ENCODE measurements at places on chromosomes 7 and 10.

GRCh38 chr10:110311357-110311949 is 6.7 kb upstream of the SMNDC1 start:
- DNase-seq, result no peak

- DNase-seq, result no peak
Measured at GRCh38 chr7:1011297-1012003, 28.5 kb downstream of the CYP2W1 start.

- DNase-seq, result no peak
Measured at GRCh38 chr10:93897070-93897780, 3.4 kb downstream of the SLC35G1 start.

DNA sequence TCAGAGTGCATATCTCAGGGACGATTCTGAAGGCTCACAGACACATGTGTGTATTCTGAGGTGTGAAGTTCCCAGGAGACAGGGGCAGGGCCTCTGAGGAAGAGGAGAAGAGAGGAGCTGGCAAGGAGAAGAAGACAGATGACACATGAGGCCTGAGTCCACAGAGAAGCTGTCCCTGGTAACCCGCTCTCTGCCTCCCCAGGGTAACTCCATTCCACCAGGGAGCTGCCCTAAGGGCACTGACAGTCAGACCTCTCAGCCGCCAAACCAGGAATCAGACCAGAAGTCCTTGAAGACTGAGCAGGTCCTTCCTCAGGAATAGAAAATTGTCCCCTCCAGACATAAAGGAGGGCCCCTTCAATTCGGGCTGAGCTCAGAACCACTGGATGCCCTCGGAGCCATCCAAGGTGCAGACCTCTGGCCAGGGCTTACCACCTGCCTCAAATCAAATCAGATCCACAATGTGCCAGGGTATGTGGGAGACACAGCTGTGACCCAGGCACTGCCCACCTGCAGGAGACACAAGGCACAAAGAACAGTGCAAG is 57.4 kb downstream of the TLL2 start:
- no peak for DNase-seq

- DNase-seq, result no peak
Measured at GRCh38 chr7:125559921-125560320, 630.3 kb upstream of the POT1 start.

GRCh38 chr7:119943942-119944600 is 328.9 kb upstream of the KCND2 start:
- DNase-seq, result no peak

DNA sequence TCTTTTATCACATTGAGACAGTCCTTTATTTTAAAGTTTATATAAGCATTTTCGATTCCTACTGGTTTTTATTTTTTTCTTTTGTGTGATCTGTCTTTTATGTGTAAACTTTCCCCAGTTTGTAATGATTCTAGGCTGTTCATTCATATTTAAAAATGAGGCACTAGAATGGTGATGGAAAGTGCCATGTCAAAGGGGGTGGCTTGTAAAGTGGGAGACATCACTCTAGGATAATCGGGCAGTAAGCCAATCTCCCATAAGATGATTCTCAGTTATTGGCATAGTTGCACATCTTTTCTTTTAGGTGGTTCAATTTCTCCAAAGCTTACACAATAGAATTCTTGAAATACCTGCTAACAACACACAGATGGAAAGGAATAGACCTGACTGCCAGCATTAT is 90.4 kb downstream of the ABCA13 start:
- no peak for DNase-seq

DNA sequence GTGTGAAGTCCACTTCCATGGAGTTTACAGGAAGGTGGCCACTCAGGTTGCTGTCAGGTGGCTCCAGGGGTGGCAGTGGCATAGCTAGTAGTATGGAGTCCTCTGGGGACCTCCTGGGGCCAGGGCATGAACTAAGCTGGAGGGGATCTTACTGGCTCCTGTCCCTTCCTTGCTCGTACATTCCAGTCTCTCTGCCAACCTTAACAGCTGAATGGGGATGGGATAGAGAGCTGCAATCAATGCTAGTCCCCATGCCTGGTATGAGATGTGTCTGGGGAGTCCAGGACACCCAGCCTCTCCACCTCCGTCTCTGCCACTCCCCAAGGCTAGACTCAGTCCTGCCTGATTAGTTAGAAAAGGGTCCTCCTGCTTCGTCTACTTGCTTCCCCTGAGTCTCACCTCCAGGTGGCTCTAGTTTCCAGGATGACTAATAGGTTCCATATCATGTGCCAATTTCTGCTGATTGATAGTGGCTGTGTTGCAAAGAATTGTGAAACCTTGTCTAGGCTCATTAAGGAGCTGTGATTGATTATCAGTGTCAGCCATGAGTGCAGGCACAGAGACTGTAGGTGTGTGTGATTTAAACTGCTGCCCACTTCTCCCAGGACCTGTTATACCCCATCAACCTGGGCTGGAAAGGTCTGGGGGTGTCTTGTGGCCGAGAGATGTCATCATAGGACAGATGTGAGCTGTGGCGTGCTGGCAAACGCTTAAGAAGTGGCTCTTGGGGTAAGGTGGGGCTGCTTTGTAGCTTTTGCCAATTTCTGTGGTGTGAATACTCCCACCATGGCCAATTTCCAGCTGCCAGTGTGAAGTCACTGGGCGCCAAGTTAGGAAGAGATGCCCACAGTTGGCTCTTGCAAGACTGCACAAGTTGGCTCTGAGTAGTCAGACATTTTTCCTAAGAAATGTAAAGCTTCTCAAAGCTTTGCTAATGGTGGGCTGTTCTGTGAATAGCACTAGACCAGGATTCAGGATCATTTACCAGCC is 59.8 kb downstream of the COL13A1 start:
- DNase-seq, result no peak

GRCh38 chr7:31805209-31805818 is 118.3 kb downstream of the PPP1R17 start:
- no peak for DNase-seq

DNA sequence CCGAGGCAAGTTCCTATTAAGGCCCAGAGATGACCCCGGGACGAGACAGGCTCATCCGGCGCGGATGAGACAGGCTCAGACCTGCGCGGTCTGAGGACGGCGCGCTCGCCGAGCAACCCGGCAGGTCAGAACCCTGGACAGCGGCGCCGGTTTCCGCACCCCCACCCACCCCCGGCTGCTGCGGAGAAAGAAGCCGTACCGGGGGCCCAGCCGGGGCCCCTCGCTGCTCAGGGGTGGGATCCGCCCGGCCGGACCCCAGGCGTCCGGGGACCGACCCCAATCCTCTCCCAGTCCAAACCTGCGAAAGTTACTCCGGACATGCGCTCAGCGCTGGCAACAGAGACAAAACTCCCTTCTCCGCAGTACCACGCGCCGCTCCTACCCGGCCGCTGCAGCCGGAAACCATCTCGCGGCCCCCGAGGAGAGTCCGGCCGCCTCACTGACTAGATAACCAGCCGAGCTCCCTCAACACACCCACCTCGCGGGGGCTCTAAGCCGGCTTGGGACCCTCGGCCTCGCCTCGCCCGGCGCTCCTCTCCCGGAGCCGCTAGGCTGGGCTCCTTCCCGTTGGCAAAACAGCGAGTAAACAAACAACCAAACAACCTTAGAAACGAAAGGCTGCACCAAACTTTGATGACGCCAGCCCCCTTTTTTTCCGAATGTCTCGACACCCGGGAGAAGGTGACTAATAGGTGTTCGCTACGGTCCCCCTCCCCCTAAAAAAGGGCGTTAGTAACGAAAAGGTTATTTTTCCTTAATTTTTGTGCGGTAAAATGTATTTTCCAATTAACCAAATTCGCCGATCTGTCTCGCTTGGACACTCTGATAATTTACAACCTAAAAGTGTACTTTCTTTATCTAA is 2.3 kb upstream of the DRGX start:
- no peak for DNase-seq

DNA sequence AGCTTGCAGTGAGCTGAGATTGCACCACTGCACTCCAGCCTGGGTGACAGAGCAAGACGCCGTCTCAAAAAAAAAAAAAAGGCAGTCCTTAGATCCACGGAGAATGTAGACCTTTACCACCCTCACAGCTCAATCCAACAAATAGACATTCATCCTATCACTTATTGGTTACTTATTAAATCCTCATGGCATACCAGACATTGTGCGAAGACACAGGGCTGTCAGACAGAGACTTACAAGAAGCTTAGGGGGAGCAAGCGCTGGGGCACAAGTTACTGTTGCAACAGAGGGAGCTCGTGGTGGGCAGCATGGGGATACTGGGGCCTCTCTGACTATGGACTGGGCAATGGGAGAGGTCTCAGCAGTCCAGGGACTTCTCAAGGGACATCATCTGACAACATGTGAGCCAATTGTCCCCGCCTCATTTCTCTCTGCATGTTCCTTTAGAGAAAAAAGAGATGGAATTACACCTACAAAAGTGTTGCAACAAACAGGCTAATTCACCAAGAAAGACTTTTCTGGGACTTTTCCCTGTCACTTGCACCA is 82.8 kb upstream of the TNS3 start:
- DNase-seq, result no peak

DNA sequence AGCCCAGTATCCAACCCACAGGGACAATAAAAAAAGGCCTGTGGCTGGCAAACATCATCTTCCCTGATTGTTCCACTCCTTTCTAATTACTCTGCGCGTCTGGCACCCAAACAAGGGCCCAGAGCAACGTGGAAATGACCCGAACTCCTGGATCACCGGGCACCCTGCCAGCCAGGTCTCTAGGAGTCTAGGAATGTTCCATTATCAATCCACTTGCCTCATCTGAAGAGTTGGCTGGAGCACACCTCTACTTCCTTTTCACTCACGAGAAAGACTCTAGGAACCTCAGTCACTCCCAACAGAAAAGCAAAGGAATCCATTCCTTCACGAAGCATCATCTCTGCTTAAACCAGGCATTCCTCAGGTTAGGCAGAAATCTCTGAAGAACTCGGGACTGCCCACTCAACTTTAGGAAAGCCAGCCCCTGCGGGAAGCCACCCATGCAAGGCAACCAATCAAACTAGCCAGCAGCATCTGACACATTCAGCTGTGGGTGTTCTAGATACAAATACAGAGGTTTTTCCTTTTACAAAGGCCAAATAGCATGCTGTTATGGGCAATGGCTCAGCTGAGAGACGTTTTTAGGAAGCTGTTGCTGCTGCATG is 37.7 kb downstream of the ATXN7L1 start:
- no peak for DNase-seq

DNA sequence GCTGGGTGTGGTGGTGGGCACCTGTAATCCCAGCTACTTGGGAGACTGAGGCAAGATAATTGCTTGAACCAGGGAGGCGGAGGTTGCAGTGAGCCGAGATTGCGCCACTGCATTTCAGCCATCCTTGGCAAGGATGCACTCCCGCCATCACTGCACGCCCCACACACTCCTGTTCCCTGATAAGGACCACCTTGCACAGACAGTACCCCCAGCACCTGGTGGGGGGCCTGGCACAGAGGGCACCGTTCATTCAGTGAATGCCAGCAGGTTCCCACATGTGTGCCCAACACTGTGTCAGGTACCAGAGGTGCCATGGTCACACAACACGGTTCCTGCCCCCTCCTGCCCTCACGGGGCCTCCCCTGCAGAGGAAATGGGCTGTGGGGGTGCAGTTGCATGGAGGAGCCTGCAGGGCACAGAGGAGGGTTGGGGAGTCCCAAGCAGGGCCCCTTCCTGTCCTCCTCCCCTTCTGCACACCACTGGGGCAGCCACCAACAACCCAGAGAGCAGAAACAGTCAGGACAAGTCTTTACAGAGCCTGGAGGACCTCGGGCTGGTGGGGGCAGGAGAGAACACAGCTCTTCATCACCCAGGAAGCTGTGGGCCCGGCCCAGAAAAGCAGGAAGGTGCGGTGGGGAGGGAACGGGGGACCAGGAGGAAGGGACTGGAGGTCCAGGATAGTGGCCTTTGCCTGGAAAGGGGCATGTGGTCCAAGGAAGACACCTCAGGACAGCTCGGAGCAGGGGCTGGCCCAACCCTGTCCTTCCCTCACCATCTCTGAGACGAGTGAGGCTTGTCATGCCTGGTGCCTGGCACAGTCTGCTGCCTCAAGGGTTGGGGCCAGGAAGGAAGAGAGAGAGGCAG is 7.1 kb downstream of the CRYGN start:
- no peak for DNase-seq

DNA sequence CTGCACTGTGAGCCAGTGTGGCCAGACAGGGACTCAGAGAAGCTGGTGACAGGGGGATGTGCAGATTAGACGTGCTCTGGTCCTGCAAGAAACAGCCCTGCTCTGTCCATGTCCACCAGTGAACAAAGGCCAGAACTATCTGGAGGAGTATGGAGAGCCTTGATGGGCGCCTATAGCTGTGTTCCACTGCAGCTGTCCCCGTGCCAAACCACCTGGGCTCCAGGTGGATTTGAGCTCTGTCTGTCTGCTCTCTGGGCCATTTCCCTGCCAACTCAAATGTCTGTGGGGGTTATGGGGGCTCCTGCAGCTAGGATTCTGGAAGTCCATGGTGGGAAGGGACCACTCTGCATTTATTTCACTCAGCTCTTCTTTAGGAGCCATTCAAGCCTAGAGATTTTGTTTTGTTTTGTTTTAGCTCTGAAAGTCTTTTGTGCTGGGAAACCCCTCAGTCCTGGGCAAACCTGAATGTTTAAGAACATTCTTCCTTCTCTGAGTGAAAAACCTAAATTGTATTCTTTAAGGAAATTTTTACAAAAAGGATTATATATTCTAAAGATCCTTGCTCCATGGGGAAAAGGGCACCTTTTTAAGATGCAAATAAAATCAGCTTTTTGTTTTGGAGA is 1039.5 kb upstream of the SORCS1 start:
- DNase-seq, result no peak
